ENCODE measurements at places on chromosomes 11 and 22.

GRCh38 chr11:38219636-38220035, 1621.6 kb upstream of the RAG2 start:
- ATAC-seq = no peak

GRCh38 chr11:68751331-68751856, at the start of gene TESMIN:
Gene TESMIN (minus strand): TSS chr11:68751520. CDS start chr11:68750660, 860 bp downstream.
- ATAC-seq = peak; percentile 75

GRCh38 chr11:9078113-9079086, 13.0 kb downstream of the SCUBE2 start:
- ATAC-seq = no peak

DNA sequence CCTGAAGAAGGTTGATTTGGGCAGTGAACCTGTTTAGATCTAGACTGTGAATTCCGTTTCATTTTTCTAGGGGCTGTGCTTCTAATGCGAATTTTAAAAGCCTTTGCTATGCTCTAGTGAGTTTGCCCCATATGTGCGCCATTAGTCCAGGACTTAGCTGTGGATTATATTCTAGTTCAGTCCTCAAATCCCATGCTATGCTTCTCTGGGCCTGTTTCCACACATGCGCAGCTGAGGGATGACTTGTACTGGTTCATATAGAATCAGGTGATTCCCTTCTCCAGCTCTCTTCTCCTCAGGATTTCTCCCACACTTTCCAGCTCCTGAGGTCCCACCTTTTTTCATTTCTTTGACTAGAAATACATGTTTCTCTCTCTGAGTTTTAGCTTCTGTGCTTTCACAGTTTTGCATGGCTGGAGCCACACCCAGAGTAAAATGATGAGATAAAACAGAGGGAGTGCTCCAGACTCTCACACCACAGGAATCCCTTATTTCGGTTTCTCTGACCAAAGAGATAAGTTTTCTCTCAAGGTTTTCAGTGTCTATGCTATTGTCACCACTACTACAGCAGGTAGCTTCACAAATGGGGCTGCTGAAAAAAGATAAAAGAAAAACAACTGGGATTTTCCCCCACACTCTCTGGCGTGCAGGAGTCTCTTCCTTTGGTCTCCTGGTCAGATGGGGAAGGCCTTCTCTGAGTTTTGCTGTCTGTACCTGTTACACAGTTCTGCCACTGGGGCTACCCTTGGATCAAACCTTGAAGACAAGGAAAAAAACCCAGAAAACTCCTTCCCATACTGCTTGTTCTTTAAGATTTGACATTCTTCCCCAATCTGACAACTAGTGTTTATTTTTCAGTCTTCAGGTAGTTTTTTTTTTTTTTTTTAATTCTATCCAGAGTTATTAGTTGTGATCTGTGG, 96.2 kb upstream of the TEAD1 start:
- ATAC-seq = no peak

GRCh38 chr22:38802671-38803121, 8.8 kb upstream of the DNAL4 start:
- peak; percentile 95 for ATAC-seq

DNA sequence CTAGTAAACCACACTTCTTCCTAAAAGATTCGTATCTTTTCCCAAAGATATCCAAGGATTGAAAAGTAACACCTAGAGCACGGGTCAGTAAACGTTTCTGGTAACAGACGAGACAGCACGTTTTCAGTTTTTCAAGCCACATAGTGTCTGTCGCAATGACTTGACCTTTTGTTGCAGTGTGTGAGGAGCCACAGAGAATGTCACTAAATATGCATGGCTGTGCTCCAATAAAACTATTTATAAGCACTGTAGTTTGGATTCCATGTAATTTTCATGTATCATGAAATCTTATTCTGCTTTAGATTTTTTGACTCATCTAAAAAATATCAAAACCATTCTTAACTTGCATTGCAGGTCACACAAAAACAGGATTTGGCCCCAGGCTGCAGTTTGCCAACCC, 18.3 kb upstream of the MICAL3 start:
- no peak for ATAC-seq

- ATAC-seq = no peak
Measured at GRCh38 chr22:17091851-17092250, 7.1 kb downstream of the IL17RA start.

- ATAC-seq = no peak
Measured at GRCh38 chr22:45972091-45972888, 4.7 kb downstream of the WNT7B start.

GRCh38 chr11:69936771-69937170, 117.6 kb upstream of the FGF3 start:
- ATAC-seq = no peak

DNA sequence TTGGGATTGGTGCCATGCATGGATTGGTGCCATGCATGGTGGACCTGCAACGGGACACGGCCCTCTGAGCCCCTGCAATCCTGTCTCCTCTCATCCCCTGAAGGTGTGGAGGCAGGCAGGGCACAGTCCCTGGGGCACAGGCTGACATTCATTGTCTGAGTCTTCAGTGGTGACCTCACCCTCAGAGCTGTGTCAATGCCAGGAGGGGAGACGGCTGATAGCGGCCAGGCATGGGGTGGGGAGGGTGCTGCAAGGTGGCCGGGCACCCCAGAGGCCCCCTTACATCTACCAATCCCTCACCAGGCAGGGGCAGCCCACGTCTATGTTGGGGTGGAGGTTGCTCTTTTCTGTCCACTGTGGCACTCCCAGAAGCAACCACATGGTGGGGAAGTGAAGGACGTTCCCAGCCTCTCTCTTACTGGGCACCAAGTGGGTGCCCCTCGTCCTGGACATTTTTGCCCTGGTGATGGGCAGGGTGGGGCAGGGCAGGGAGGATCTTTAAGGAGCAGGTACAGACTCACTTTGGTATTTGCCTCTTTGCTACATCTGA, 47.6 kb downstream of the NECTIN1 start:
- ATAC-seq = no peak

DNA sequence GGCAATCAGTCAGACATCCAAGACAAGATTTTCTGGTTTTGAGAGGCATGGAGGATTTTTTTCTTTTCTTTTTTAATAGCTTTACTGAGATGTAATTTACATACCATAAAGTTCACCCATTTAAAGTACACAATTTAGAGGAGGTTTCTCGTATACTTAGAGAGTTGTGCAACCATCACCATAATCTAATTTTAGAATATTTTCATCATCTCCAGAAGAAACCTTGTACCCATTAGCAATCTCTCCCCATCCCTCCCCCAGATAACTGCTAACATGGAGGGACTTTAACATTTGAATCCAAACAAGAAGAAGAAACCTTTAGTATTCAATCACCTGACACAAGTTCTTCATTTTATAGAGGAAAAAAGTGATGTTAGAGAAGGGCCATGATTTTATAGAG, 83.6 kb downstream of the CLPB start:
- no peak for ATAC-seq

DNA sequence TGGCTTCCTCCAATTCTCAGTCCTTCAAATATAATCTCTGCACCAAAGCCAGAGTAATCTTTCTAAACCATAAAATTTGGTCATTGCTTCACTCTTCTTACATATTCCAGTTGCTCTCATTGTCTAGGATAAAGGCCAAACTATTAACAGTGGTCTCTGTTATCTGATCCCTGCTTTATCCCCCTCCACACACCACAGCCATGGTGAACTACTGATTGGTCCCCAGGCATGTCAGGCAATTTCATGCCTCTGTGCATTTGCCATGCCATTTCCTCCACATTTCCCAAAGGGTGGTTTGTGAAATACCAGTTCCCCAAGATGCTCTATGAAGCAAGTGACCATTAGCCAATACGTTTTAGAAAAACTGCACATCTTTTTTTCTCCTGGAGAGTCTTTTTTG, 97.0 kb downstream of the FAM181B start:
- no peak for ATAC-seq

DNA sequence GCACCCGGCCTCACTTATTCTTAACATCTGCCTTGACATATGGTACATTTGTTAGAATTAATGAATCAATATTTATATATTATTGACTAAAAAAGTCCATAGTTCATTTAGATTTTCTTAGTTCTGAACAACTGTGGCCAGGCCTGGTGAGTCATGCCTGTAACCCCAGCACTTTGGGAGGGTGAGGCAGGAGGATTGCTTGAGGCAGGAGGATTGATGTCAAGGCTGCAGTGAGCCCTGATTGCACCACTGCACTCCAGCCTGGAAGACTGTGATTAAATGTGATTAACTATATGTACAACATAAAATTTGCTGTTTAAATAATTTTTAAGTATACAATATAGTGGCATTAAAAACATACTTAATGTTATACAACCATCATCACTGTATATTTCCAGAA, 5.6 kb downstream of the UVRAG start:
- peak; percentile 52 for ATAC-seq

GRCh38 chr11:12125609-12126149, 15.3 kb downstream of the MICAL2 start:
- no peak for ATAC-seq

GRCh38 chr22:36252754-36253522, at the start of gene APOL1:
Gene APOL1 (plus strand): TSS chr22:36253133. CDS start chr22:36254956, 1,823 bp downstream.
- peak; percentile 66 for ATAC-seq

DNA sequence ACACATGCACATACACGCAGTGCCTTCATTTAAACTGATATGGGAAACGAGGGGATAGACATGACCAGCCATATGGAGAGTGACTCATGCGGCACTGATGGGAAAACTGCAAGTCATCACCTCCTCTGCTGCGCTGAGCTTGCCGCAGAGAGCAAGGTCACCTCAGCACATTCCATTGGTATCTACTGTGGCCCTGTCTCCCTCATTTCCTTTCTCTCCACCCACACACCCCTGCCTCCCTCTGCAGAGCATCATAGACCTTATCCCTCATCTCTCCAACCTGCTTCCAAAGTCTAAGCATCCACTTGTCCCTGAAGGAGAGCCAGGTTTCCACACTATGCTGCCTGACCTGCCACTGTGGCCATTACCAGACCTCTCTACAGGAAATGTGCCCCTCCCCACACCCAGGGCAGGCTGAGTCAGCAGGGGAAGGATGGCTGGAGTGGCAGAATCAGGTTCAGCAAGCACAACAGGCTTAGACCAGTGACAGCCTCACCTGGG, 116.9 kb upstream of the SNX19 start:
- no peak for ATAC-seq

DNA sequence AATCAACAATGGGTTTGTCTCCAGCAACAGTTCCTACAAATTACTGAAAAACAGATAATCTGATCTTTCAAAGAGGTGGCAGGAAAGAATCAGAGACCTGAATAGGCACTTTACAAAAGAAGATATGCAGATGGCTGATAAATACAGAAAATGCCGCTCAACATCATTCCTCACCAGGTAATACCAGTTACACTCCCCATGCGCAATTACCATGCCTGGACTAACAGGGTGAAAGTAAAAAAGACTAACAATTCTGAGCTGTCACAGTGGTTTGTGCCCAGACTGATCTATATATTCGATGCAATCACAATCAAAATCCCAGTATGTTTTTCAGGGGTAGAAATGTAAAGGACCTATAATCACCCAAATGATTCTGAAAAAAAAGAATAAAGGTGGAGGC, 10.0 kb downstream of the SNX32 start:
- ATAC-seq = no peak

GRCh38 chr11:62805961-62806441, 761 bp upstream of the NXF1 start:
- ATAC-seq = no peak

GRCh38 chr11:77503006-77503405, 29.1 kb upstream of the PAK1 start:
- ATAC-seq = no peak

DNA sequence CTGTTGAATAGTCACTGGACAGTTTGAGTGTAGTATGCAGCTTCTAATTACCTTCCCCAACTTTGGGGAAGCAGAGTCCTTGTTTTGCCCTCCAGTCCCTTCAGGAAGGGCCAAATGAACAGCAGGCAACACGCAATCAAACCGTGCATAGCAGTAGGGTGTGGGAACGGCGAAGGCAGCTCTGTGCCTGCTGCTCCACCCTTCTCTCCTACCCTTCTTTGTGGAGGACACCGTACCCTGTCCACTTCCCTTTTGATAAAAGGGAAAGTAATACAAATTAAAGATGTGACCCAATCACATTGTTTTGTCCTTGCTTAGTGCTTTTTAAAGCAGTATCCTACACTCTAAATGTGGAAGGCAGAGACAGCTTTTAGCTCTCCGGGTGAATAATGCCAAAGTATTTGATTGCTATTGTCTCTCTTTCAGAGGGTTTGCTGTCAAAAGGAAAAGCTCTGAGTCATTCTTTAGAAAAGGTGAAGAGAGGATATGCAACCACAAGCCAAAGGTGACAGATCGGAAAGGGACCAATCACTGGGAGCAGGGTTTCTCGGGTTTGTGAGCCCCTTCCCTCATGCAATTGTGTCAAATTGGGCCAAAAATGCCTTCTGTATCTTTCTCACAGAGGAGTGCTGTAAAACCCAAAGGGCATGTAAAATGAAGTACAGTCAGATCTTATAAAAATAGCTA, 407.3 kb upstream of the CCDC90B start:
- no peak for ATAC-seq

- ATAC-seq = no peak
Measured at GRCh38 chr11:67468056-67468455, 995 bp downstream of the TMEM134 start.

- no peak for ATAC-seq
Measured at GRCh38 chr22:28955817-28956216, 72.4 kb downstream of the ZNRF3 start.

- no peak for ATAC-seq
Measured at GRCh38 chr11:10307022-10307399, 2.1 kb downstream of the ADM start.

DNA sequence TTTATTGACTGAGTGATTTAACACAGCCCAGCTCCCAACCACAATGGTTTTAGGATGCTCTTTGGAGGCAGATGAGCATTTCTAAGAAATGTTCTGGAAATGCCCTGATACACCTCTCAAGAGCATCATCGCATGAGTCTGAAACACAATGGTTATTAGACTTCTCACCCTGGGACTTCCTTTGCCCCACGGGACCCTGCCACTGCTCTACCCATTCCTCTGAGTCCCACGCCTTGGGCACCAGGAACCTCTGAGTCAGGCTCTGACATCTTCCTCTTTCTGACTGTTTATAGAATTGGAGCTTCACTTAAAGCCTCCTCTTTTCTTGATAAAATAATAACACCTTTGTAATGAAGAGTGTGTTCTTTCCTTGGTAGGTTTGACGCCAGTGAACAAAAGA, 85.6 kb upstream of the PARVA start:
- no peak for ATAC-seq

- ATAC-seq = no peak
Measured at GRCh38 chr11:86117001-86117711, 48.3 kb upstream of the PICALM start.

DNA sequence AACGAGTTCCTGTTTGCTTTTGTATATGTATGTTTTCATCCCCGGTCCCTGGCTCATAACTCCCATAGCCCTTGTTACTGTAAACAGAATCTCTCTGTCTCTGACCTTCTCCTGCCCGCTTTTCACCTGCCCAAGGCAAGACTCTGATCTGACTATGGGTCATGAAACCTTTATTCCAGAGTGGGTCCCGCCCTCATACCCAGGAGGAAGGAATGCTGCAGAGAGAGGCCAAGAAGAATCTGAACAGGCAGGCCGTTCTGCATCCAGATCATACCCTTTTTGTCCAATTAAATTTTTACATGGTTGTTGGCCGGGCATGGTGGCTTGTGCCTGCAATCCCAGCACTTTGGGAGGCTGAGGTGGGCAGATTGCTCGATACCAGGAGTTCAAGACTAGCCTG, 39.6 kb downstream of the GRIK4 start:
- ATAC-seq = no peak

GRCh38 chr11:117483372-117483771, 155.7 kb downstream of the CEP164 start:
- no peak for ATAC-seq

- no peak for ATAC-seq
Measured at GRCh38 chr11:122765487-122766131, 72.7 kb upstream of the CRTAM start.

- no peak for ATAC-seq
Measured at GRCh38 chr11:115054570-115055538, 376.5 kb downstream of the NXPE2 start.

- no peak for ATAC-seq
Measured at GRCh38 chr11:122077459-122077858, 38.6 kb downstream of the BLID start.

All from gastroesophageal sphincter (tissue), 4 donors.